ENCODE measurements at places on chromosomes 16 and 17. TPM values are rescaled to one million over a fixed set of nuclear protein-coding genes. Genes with fewer than 3 reads are reported as not detected.

Gene PYY
- 0.22 TPM for polyA plus RNA-seq

Gene IRX5
- polyA plus RNA-seq: 5.2 TPM

Gene TBC1D3C
- not detected for polyA plus RNA-seq

Gene ASPHD1
- polyA plus RNA-seq: 0.86 TPM

Gene CD19
- polyA plus RNA-seq: 4.0 TPM

Gene TBX6
- 1.1 TPM for polyA plus RNA-seq

Gene MED1
- polyA plus RNA-seq: 58.7 TPM

Gene FNDC8
- polyA plus RNA-seq: not detected

Gene IL17C
- polyA plus RNA-seq: 0.13 TPM

Gene WFIKKN1
- polyA plus RNA-seq: 1.5 TPM

Gene CCDC200
- polyA plus RNA-seq: 44.1 TPM

Measured in left kidney (tissue), 8 donors.